Right ventricle myocardium inferior (tissue), 1 donor: ENCODE measurements at places on chromosomes 5 and 9. TPM values are rescaled to one million over a fixed set of nuclear protein-coding genes. Genes with fewer than 3 reads are reported as not detected.

DNA sequence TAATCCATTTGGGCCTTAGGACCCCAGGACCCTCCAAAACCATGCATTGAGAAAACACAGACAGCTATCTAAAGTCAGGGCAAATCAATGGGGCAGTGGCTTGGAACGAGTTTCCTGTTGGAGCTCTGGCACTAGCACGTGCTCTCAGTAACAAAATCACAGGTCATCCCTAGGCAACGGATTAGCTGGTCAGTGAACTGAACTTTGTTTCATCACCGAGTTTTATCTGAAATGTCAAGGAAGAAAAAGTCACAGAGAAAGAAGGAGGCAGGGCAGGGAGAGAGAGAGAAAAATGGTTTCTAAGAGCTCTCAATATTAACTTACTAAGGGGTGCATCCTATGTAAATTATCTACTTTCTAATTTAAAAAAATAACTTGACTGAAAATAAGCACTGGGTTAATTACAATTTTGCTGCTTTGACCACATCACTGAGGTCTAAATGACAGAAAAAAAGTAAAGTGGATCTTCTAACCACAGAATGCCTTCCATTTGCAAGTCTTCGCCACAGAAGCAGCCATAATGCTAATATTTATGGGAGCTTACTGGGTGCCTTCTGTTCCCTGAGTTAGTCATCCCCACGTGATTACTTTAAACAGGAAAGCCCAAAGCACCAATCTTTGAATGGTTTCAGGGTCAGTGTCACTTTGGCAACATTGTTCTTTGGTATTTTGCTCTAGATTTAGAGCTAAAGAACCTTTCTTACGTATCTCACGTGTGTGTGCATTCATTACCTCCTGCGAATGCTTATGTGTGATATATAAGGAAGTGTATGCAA is 503.9 kb downstream of the RASEF start:
- no peak for DNase-seq

DNA sequence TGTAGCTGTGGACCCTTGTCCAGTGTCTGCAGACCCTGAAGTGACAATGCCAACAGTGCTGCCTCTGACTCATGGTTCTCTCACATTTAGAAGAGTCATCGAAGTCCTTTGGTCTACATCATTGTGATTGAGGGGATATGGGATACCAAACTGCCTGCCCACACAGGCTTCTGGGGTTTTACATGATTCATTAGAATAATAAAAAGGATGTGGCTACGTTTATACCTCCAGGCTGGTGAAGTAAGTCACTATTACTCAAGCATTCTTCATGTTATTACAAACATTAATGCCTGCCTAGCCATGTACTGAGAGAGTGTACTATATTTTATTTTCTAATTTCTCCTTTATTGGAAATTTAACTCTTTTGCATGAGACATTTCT is 365.7 kb downstream of the SPATA31D1 start:
- no peak for DNase-seq

GRCh38 chr5:113489299-113489698 is 1.0 kb upstream of the MCC start:
- DNase-seq, result no peak

GRCh38 chr9:4706971-4707622 is 27.7 kb downstream of the CDC37L1 start:
- no peak for DNase-seq

GRCh38 chr9:3929345-3930047 is 370.4 kb downstream of the GLIS3 start:
- no peak for DNase-seq

DNA sequence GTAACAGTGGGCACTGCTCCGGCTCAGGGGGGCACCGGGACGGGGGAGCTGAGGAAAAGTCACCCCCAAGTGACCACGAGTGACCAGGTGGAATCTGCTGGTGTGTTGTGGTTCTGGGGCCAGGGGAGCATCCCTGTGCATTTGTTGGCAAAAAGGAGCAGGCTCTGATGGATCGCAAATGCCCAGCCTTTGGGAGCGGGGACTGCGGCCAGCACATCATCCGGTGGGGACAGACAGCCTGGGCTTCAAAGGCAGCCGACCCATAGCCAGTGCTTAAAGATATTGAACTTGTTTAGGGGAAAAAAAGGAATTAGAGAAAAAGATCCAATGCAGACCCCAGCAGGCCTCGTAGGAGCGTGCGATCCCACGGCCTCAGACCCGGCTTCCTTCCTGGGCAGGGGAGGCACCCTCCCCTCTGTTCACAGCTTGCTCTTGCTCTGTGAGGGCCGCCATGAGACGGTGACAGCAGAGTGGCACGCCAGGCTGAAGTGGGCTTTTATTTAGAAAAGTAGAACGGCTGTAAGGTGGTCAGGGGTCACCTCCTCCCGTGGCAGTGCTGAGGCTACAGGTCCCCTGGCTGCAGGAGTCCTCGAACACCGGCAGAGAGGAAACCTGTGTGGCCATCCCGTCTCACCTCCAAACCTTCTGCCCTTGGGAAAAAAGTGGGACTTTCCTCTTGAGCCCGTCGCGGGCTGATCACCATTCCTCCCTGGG is 41.2 kb downstream of the COL5A1 start:
- DNase-seq, result peak; percentile 47

DNA sequence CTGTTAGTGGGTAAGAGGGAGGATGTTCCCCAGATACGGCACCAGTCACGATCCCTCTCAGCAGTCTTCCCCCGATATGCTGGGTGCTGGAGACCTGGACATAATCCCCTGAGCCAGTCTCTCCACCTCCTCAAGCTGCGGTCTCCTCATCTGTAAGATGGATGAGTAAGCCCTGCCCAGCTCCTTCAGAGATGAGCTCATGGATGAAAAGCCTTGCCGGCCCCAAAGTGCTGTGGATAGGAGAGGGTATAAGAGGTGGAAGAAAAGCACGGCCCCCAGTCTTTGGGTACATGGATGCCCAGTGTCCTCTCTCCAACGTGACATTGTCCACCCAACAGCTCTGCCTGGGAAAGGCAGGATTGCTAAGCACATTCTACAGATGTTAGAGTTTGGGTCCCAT is 4.5 kb downstream of the CAMK2A start:
- DNase-seq, result no peak

DNA sequence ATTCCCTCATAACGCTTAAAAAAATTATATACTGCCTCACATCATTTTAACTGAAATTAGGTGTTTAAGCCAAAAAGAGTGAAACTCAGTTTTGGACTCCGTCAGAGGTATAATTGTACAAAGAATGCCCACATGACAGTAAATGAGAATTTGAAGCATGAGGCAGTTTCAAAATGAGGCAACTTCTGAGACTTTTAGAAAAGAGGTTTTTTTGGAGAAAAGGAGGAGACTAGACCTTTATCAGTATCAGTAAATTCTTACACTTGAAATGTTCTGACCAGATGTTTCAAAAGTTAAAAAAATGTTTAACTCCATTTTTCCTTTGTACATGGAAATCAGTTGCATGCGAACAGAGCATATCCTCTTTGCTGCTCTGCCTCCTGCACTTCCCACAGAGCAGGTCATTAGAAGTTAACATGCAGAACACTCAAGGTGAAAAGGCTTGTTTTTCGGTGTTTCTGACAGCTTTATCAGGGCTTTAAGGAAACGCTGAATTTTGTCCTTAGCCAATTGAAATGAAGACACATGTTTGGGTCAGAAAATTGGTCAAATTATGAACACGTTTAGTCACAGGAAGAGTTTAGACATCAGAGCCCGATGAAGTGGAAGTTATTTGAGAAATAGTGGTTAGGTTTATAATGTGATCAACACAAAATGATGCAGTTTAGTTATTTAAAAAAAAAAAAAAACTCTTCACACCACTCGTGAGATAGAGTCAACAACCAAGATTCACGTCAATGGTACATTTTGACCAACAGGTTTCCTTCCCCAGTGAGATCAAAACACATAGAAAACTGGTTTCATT is 59.5 kb downstream of the PIK3R1 start:
- DNase-seq, result no peak

DNA sequence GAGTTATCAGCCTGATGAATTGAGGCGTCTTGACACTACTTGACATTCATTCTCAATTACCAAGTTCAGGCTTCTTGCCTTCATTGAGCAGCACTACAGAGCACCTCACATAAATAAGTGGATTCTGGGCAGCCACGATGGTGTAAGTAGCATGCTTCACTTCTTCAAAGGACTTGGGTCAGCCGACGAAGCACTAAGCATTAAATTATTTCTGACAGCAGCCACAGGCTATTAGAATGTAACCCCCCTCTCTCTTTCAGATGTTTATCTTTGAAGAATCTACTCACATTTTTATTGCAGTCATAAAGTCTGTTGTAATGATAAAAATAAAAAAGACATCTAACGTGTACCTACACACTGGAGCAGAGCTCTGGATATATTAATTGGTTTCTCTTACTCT is 45.9 kb upstream of the VPS13A start:
- no peak for DNase-seq

ADAMTSL2 gene
- 9.5 TPM for total RNA-seq

N4BP3 gene
- 2.9 TPM for total RNA-seq

FSD1L gene
- total RNA-seq, result 4.5 TPM

PCSK5 gene
- 4.5 TPM for total RNA-seq

DNAH5 gene
- 0.19 TPM for total RNA-seq
